ENCODE measurements at places on chromosomes 3 and 15.

DNA sequence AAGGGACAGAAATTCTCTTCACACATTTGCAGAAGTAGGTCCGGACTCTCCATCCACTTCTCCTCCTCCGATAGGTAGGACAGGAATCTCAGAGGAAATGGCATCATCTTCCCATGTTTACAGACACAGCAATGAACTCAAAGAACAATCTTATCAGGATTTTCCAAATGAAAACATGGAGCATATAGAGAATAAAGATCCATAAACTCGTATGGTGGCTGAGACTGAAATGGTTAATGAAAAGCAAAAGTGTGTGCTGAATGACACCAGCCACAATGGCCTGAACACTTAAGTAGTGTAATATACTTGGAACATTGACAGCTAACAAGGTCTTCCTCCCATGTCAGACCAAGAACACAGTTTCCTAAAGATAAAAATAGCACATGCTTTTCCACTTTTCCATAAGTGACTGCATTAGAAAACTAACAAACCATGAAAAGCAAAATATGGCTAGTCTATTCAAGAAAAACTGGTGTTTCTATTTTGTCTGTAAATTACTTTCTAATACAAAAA lies 5.8 kb downstream of the CCRL2 start:
- DNase-seq: no peak

DNA sequence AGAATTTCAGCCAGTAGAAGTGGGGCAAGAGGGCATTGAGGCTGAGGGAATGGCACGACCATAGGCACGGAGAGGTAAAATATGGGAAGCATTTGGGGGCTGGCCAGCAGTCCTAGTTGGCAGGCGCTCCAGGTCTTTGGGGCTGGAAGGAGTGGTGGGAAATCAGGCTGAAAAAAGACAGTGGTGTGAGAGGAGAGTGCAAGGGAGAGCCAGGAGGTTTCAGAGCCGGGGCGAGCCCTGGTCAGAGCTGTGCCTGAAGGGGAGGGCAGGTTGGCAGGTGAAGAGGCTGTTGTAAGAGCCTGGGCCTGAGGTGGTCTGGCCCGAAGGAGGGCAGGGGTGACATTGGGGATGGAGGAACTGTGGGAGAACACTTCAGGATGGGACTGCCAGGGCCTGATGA lies 1.6 kb upstream of the IDH3A start:
- DNase-seq: no peak

DNA sequence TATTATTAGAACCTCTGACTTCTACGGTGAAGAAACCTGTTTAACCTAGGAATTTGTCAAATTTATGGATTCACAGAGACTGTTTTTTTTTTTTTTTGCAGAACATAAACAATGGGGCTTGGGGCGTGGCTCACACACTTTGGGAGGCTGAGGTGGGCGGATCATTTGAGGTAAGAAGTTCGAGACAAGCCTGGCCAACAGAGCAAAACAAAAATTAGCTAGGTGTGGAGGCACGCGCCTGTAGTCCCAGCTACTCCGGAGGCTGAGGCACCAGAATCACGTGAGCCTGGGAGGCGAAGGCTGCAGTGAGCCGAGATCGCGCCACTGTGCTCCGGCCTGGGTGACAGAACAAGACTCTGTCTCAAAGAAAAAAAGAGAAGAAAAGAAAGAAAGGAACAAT lies 3.0 kb downstream of the ZBTB11 start:
- no peak for DNase-seq

DNA sequence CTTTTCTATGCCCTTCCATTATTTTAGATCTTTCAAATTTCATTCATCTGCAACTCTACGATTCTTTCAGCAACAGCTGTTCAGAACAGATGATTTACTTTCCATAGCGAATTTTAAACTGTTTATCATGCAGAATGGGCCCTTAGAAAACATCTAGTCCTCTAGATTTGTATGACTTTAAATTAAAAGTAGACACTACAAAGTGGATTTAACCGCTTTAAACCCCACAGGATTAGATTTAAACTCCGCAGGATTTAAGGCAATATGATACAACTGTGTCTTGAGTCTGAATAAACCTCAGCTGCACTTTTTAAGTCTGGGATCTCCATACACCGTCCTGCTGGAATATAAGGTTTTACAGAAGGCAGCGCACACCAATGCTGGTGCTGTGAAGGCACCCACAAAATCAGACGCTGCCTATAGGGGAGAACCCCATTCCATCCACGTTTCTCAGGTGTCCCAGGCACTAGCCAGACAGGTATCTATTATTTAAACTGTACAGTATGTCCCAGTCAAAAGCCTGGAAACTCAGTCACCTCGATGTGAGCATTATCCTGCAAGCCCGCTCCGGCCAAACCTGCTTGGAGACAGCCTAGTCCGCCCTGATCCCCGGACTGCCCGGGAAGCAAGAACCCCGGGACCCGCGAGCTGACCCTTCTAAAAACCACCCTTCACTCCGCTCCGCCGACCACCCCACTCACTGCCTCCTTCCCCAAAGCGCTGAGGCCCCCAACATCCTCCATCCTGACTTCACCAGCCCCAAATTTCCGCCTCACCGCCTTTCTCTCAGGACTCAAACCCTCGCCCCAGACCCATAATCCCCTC lies 768 bp downstream of the ANO10 start:
- DNase-seq: no peak

- no peak for DNase-seq
These were observed 46.4 kb downstream of the CBLB start for GRCh38 chr3:105822171-105823123.

DNA sequence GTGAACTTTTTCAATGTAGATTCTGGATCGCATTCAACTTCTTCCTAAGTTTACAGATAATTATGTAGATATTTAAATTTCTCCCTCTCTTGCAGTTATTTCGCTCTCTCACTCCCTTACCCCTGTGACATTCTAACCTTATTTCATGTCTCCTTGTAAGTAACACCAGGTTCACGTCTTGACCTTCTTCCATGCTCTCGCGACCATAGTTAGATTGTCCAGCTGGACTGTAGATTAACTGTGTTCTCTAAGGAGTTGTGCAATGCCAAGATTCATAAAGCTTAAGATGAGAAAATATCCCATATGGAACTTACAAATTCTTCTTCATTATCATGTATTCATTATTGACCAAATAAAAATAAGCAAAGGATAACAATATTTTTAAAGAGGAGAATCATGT lies 430.5 kb downstream of the GABRG3 start:
- no peak for DNase-seq

GRCh38 chr3:19364148-19364547 lies 215.8 kb downstream of the KCNH8 start:
- no peak for DNase-seq

DNA sequence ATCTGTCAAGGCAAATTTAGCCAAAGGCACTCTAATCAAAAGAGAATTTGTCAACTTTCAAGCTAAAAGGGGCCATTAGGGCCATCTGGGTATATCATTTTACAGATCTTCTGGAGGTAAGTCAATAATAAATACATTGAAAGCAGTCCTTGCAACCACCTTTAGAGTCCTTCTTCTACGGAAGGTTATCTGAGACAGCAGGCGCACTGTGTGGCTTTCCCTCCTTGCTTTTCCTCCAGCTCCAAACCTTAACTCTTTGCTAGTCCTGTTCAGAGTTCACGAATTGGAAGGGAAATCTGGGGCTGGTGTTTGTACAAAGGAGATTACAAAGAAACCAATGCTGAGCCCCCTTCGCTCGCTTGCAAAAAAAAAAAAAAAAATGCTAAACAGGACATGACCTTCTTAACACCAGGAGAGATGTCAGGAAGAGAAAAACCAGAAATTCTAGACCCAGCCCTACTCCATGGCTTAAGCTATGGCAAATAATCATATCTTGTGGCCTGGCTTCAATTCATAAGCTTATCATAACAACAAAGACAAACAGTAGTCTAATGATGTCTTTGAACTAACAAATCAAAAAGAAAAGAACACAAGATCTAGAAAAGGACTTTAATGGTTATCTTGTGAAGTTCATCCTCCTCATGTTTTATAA lies 215.7 kb downstream of the STT3B start:
- no peak for DNase-seq

DNA sequence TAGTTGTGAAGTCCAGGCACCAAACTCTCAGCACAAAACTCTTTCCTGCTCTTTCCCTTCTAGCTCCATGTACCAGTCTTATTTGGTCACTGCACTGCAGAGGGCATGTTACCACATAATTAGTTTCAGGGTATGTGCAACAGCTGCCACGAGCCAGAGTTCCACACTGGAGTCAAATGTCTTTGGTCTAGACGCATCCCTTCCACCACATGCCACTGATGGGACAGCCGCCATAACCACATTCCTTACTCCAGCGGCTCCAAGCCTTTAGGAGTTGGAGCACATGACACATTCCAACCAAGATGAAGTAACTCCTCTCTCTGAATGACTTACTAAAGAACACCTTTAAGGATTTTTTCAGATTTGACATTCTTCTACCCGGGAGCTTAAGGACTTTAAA lies 153.4 kb downstream of the ERC2 start:
- DNase-seq: no peak

GRCh38 chr3:43246976-43247375 lies 39.4 kb upstream of the SNRK start:
- DNase-seq: no peak

DNA sequence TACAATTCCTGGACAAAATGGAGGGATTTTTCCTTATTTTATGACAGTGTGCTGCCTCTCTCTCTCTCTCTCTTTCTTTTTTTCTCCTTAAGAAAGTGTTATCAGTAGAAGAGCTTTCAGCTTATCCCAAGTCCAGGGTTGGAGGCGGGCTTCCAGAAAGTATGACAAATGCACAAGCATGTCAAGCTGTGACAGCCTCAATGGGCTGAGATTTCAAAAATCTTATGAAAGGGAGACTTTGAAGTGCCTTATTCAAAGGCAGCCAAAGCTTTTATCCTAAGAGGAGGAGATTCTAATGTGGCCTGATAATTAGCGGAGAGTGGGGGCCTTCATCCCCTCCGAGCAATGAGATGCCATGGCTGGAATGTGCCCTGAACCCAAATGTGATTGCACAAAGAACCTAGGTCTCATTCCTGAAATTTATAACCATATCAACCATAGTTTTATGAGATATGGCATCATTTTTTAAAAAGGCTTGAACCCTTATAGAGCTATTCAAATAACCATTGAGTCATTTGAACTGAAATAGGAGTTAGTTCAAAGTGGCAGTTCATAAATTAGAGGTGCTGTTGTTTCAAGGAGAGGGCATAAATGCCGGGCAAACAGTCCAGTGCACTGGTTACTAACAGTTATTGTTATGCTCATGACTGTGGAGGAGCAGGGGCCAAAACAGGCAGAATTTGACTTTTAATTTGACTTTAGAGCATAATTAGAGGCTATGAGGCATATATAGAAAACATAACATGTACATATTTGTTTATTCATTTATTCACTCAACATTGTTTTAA lies 261.6 kb upstream of the THRB start:
- no peak for DNase-seq

DNA sequence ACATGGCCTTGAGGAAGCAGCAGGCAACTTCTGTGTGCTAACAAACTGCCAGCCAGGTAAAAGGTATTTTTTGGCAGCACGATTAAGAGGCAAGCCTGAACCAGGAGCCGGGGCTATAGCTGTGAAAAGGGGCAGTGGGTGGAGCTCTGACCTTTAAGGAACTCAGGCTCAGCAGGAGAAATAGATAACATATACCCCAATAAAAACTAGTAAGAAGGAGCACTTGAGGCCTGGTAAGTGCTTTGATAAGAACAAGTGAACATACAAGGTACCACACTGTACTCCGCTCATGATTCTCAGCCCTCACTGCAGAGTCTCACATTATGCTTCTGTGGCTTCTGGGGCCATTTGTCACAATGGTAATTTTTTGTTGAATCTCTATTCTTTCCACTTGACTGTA lies 5.4 kb downstream of the FYCO1 start:
- DNase-seq: no peak

- DNase-seq: no peak
These were observed 522.3 kb upstream of the CFAP20DC start for GRCh38 chr3:59572106-59572505.

DNA sequence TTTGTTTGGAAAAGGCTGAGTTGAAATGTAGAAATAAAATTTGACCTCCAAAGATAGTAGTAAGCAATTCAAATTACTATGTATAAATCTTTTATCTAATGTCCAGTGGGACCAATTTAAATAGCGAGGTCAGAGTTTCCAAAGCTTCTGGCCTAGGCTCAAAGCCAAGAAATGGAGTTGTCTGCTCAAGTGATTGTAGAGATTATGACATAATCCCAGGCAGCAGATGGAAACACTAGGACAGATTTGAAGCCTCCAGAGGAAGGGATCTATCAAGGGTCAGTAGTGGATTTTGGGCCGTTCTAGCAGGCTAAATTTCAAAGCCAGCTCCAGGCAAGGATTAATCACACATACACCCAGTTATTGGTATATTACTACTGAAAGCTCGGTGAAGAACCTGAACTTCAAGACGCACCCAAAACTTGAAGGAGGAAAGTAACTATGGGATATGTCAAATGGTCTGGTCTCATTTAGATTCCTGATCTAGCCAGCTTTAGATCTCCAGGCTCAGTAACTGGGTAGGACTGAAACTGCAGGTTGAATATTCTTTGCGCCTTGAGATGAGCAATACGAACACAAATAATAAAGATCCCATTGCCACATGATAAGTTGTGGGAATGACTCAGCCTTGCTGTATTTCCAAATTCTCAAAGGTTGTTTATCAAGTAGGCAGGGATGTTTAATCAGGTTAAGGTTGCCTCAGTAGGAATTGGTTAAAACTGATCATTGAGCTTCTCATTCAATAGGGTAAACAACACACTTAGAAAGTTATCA lies 30.9 kb upstream of the ARRDC4 start:
- DNase-seq: no peak

GRCh38 chr3:30232142-30232541 lies 374.3 kb upstream of the TGFBR2 start:
- no peak for DNase-seq

- DNase-seq: no peak
These were observed 269.3 kb downstream of the ARPP21 start for GRCh38 chr3:35908366-35909232.

- DNase-seq: no peak
These were observed 69.9 kb downstream of the LDHAL6B start for GRCh38 chr15:59276225-59277178.

GRCh38 chr3:180828001-180828720 lies 84.3 kb upstream of the FXR1 start:
- DNase-seq: no peak

DNA sequence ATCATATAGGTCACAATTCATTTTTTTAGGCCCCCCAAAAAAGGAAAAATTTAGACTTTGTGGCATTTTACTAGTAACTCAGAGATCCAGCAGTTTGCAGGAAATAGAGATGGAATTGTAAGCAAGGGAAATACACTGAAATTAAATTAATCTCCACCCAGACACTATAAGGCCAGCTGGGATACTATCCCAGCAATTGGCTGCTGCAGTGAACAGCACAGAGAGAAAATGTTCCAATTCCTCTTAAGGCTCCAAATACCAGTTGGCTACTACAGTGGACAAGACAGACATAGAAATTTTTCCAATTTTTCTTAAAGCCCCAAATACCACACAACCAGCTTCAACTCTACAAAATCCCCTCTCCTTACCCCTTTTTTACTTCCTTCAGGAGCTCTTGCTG lies 78.9 kb downstream of the ULK4 start:
- no peak for DNase-seq

GRCh38 chr15:38401701-38402100 lies 52.2 kb upstream of the FAM98B start:
- DNase-seq: no peak
